ENCODE measurements at places on chromosomes 7 and 10. TPM values are rescaled to one million over a fixed set of nuclear protein-coding genes. Genes with fewer than 3 reads are reported as not detected.

DNA sequence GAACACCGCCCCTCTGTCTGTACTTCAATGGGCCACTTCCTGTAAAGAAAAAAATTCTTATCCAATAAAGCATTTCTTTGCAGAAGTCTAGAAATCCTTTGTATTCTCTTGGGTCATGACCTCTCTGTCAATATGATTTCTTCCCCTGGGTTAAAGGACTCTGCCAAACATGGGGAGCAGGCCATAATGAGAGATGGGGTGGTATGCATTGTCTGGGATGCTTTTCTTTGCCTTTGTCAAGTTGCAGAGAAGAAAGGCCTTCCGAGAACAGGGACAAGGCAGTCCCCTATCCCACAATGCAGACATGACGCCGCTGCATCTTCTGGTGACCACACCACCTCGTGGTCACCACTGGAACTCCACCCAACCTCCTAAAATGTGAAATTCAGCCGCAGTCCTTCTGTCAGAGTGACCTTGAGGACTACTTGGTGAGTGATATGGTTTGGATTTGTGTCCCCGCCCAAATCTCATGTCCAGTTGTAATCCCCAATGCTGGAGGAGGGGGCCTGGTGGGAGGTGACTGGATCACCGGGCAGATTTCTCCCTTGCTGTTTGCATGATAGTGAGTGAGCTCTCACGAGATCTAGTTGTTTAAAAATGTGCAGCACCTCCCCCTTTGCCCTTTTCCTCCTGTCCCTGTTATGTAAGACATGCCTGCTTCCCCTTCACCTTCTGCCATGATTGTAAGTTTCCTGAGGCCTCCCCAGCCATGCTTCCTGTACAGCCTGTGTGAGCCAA lies 15.2 kb upstream of the FRMPD2 start:
- peak; percentile 29 for DNase-seq

GRCh38 chr7:140196361-140197217 lies 19.8 kb upstream of the KDM7A start:
- DNase-seq: no peak

The SPDYE11 gene
- not detected for total RNA-seq

- no peak for DNase-seq
Measured at GRCh38 chr10:97518301-97519043, 19.7 kb downstream of the UBTD1 start.

- no peak for DNase-seq
Measured at GRCh38 chr7:54932818-54933543, 85.8 kb upstream of the EGFR start.

GRCh38 chr10:132944510-132944909 lies 2.1 kb upstream of the CFAP46 start:
- DNase-seq: no peak

The FRG2B gene
- not detected for total RNA-seq

The SRGN gene
- total RNA-seq: 1,340 TPM
